ENCODE measurements at places on chromosomes 16 and 17.

- DNase-seq: peak; percentile 22
Observed at GRCh38 chr16:72198021-72198711, 26.2 kb upstream of the PMFBP1 start.

- no peak for DNase-seq
Observed at GRCh38 chr17:57584050-57584551, 161.0 kb downstream of the CCDC182 start.

GRCh38 chr16:16041196-16041892, 91.9 kb downstream of the ABCC1 start:
- DNase-seq: no peak

DNA sequence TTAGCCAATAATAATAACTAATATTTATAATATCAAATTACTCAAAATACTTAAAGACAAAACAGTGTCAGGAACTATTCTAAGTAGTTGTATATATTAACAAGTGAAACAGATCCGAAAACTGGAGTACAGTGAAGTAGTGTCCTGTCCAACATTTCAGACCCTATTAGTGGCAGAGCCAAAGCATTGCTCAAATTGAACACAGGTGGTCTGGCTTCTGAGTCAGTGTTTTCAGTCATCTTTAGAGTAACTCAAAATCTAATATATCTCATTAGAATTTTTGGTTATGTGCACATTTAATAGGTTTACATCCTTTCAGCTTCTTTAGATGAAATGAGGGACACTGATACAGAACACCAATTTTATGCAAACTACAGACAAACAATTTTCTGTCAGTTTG, 652.5 kb downstream of the CDH11 start:
- no peak for DNase-seq

- no peak for DNase-seq
Observed at GRCh38 chr16:12375046-12375740, 398.7 kb downstream of the SNX29 start.

DNA sequence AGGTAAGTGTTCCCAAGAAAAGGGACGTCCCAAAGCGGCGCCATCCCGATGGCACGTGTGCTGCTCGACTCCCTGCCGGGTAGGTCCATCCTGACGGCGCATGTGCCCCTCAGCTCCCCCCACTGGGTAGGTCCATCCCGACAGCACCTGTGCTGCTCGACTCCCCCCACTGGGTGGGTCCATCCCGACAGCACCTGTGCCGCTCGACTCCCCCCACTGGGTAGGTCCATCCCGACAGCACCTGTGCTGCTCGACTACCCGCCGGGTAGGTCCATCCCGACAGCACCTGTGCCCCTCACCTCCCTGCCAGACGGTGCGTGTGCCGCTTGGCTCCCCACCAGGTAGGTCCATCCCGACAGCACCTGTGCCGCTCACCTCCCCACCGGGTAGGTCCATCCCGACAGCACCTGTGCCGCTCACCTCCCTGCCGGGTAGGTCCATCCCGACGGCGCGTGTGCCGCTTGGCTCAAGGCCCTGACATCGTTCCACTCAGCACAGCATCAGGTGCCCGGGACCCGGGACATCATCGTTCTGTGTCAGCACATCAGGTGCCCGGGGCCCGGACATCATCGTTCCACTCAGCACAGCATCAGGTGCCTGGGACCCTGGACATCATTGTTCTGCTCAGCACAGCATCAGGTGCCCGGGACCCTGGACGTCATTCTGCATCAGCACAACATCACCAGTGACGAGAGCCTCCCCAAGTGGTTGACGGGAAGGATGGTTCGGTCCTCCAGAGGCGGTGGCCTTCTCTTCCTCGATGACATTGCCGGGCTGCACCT, 5.7 kb upstream of the FN3K start:
- no peak for DNase-seq

DNA sequence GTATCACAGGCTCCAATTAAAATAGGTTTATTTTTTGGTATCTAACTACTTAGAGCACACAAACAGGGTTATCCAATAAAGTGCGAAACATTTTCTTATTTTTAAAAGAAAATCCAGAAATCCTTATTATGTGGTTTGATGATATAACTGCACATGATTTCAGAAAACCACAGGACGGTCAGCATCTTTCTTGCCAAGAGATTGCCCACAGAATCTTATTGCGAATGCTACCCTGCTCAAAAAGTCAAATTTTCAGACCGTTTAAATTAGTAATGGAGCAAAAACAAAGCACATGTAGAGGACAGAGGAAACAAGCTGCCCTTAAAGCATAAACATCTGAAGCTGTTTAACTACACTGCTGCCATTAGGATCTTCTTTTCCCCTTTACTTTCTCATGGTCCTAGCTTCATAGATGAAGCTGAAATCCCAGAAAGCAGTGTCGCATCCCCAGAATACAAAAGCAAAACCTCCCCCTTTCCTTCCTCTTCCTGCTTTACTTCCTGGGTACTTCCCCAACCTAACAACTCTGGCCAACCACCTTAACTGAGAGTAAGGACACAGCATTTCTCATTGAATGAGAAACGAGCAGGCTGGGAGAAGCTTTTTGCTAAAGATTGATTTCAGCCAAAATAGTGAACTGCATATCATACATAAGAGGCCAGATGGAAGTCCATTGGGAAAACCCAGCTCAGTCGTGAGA, 43.7 kb downstream of the CMTM4 start:
- no peak for DNase-seq

Data from amniotic stem cell (primary cell).